ENCODE measurements at places on chromosomes 11 and 22. TPM values are rescaled to one million over a fixed set of nuclear protein-coding genes. Genes with fewer than 3 reads are reported as not detected.

DNA sequence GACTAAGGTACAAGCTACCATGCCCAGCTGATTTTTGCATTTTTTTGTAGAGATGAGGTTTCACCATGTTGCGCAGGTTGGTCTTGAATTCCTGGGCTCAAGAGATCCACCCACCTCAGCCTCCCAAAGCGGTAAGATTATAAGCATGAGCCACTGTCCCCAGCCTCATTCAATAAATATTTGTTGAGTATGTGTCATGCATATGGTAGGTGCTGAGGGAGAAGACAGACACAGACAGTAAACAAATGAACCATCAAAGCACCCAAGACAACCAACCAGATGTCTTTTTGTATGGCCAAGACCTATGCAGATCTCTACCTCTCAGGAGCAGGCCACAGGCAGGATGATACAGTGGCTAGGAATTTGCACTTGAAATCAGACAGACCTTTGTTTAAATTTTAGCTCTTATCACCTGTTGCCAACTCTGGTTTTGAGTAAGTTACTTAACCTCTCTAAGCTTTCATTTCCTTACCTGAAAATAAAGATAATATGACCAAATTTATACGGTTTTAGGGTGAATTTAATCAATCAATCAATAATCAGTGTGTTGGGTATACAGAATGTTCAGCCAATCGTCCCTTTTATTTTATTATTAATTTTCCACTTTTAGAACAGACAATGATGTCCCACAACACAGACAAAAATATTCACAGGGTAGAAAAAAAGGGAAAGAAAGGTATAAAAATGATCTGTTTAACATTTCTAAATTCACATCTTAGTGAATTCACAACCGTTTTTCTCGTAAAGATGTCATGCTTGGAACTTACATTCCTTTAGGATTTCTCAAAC lies 128.2 kb downstream of the SGSM3 start:
- no peak for DNase-seq

GRCh38 chr11:94196363-94196762 lies 67.7 kb downstream of the PANX1 start:
- DNase-seq = no peak

DNA sequence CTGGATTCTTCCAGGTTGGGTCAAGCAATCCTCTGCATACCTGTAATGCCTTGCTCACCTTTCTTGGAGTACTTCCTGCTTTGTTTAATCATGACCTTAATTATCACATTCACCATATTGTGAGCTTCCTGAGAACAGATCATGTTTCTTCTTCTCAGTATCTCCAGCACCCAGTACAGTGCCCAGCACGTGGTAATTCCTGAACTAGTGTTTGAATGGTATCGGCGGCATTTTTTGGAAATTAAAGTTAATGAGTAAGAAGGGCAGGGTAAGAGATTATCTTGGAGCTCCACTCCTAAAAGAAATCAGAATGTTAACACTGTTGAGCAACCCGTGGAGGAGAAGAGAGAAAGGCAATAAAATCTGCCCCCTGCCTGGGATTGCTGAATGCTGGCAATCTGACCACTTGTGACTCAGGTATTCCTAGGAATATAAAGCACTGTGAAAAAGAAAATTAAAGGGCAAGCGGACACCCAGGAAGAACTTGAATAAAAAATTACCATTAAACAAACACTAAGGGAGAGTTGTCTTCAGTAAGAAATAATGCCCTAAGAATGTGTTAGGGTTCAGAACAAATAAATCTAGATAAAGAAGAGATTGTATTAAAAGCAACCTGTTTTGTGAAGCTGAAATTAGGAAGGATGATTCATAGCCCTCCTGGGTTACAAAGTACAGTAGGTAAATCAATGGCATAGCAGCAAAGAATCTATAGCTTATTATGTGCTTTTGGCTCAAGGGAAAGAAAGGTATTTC lies 92.9 kb downstream of the PDHX start:
- DNase-seq = no peak

The LDHAL6A gene
- not detected for total RNA-seq

The SUSD2 gene
- 1.5 TPM for total RNA-seq

- no peak for DNase-seq
Measured at GRCh38 chr11:27402450-27402849, 39.4 kb upstream of the CCDC34 start.

- DNase-seq = no peak
Measured at GRCh38 chr11:35624781-35625180, 6.5 kb downstream of the FJX1 start.

GRCh38 chr11:65919573-65920371 lies 546 bp downstream of the DRAP1 start:
- no peak for DNase-seq

DNA sequence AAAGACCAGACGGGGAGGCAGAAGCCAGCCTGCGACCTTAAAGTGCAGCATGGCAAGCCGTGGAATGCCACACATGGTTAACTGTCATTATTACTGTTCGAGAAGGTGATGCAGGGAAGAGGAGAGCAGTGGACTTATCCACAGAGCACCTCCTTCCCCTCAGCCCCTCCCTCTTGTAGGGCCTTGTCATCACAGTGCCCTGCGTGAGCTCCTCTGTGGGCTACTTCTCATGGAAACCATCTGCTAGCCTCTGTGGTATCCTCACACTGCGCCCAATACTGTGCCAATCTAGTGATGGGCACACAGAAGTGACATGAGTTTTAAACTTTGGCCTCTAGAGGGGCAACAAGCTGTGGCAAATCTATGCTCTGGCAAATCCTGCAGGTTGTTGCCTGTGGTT lies 18.2 kb upstream of the CCDC134 start:
- DNase-seq = peak; percentile 66

The GRAP2 gene
- total RNA-seq = 75.6 TPM

DNA sequence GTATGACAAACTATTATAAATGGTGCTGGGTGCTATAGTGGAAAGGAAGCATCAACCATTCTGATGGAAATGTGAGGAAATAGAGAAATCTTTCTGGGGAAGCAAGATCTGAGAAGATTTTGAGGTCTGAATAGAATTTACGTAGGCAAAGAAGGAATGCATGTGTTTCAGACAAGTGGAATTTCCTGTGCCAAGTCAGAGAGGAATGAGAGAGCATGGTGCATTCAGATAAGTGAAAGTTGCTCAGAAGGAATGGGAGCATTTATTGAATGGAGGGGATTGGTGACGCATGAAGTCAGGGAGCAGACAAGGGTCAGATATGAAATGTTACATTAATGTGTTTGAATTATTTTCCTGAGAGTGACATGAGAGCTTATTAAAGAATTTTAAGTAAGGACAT lies 725.5 kb downstream of the METTL15 start:
- DNase-seq = no peak

The CCDC34 gene
- total RNA-seq = 1.3 TPM

The SULT4A1 gene
- not detected for total RNA-seq

DNA sequence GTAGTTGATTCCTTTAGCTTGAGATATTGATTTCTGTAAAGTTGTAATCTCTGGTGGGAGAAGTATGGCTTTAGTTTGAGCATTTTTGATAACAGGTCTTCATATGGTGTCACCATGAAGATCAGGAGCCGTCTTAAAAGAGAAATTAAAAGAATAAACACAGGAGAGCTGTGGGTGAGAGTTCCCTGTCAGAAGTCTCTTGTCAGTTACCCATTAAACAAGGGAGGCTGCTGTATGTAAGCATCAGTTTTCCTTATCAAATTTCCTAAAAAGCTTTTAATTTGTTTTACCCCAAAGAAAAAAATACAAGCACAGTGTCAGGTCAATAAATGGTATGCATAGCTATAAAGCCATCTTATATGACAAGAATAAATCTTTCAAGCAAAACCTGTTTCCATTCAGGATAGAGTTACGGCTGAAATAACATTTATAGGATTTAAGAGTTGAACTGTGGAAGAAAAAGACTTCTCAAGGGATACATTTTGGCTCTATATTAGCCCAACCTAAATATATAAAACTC lies 767.5 kb downstream of the JRKL start:
- DNase-seq = no peak

GRCh38 chr22:48591286-48592065 lies 1236.2 kb downstream of the BRD1 start:
- no peak for DNase-seq

- DNase-seq = peak; percentile 31
Measured at GRCh38 chr11:96215110-96215782, 127.7 kb downstream of the MAML2 start.

- DNase-seq = no peak
Measured at GRCh38 chr11:129416080-129416820, 40.6 kb downstream of the BARX2 start.

DNA sequence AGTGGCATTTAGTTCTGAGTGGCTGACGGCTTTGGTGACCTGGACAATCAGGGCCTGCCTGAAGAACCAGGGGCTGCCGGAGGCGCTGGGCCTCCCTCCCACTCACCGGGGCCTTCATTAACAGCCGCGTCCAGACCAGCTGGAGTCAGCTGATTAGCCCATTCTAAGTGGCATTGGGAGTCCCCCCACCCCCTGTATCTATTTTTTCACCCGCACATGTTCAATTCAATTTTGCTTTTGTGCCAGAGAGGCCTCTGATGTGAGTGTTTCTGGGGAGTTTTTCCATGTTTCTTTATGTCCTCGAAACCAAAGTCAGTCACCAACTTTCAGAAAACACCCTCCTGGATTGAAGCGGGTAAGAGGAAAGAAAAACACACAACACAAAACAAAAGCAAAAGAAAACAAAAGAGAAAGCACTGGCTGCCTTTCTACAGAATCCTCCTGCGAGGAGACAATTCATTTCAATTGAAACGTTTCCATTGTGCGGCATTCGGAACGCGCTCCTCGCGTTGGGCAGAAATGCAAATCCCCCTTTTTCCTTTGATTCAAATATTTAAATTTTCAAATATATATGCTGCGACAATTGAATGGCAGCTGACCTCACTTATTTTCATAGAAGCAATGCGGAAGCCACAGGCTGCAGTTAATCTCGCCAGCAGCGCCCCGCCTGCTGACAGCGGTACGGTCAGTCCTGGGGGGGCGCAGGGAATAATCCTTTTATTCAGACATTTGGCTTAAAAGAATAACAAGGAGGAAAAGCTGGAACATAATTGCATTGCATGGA lies 17.7 kb downstream of the CDKN1C start:
- DNase-seq = no peak

DNA sequence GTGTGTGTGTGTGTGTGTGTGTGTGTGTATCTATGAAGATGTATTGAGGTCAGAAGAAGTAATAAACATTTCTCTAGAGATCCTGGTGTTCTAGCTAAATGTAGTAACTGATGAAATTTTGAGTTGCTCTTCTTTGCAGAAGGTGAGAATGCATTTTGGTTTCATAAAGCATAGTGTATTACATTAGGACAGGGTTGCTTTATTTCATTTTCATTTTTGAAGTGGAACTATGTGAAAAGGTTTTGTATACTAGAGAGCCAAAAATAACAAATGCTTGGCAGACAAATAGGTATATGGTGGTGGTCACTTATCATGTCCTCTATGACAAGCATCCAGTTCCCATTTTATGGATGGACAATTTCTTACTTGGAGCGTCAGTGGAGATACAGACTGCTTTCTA lies 99.0 kb downstream of the CASP12 start:
- no peak for DNase-seq

- DNase-seq = no peak
Measured at GRCh38 chr11:134559602-134559962, 147.5 kb upstream of the B3GAT1 start.

DNA sequence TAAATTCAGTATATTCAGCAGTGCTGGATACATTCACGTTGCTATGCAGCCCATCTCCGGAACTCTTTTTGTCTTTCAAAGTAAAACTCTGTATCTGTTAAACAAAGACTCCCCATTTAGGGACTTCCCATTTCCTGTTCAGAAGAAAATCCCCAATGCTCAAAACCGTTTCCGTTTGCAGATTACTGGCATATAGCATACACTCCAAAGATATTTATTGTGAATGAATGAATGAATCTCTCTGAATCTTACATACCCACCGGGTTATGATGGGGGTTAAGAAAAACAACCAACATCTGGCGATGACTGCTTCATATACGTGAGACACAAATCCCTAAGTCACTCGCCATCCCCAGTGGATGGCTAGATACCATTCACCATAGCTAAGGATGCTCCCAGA lies 1.6 kb downstream of the THY1 start:
- DNase-seq = no peak

The TMEM191C gene
- total RNA-seq = 3.9 TPM

DNA sequence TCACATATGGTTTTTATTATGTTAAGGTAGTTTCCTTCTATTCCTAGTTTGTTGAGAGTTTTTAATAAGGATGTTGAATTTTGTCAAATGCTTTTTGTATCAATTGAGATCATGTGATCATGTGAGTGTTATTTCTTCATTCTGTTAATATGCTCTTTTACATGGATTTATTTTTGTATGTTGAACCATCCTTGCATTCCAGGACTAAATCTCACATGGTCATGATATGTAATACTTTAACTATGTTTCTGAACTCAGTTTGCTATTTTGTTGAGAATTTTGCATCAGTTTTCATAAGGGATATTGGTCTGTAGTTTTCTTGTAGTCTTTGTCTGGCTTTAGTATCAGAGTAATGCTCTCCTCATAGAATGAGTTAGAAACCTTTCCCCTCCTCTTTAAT lies 43.2 kb downstream of the KCNQ1 start:
- DNase-seq = no peak

The SLC37A2 gene
- total RNA-seq = 0.25 TPM

The MYBPC3 gene
- total RNA-seq = not detected

The GNB1L gene
- total RNA-seq = 3.0 TPM

GRCh38 chr11:105297463-105297862 lies 157.9 kb upstream of the CARD18 start:
- DNase-seq = no peak

- no peak for DNase-seq
Measured at GRCh38 chr11:70675697-70676374, 277.5 kb downstream of the CTTN start.

DNA sequence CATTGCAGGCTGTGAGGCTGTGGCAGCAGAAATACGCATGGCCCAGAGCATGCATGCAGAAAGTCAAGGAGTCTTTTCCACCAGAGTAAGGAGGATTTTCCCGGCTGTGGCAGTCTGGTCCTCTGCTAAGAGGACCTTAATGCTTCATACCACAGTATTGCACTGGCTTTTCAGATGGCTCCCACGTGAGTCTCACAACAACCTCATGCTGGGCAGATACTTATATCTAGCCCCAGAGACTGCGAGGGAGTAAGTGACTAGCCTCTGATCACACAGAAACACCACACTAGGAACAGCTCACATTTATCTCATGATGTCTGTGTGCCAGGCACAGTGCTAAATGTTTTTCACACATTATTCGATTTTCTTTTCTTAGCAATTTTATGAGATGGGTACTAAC lies 8.0 kb downstream of the CRY2 start:
- no peak for DNase-seq

- DNase-seq = no peak
Measured at GRCh38 chr22:20956258-20957101, 10.6 kb upstream of the AIFM3 start.

DNA sequence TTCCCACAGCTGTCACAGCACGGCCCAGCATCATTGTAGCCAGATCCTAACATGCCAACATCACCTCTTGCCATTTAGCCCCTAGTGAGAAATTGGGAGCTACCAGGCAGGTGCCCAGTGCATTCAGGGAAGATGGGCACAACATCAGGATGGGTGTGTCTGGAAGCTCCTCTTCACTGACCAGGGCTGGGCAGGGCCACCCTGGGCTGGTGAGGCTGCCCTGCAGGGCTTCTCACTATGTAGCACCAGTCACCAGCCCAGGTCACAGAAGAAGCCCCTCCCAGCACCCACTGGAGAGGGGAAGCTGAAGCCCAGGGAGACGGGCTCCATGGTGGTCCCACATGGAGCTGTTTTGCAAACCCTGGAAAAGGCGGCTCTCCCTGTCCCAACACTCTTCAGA lies 13.9 kb downstream of the ZNF74 start:
- no peak for DNase-seq

GRCh38 chr22:47123827-47124442 lies 361.5 kb downstream of the TBC1D22A start:
- DNase-seq = no peak

The ST14 gene
- total RNA-seq = 0.25 TPM

All from CD4-positive, alpha-beta T cell (primary cell).